NCI-H1436 treated with DMSO at 0.1 percent for 48 hours (cell line): ENCODE measurements at places on chromosomes 1 and 21.

GRCh38 chr1:64110924-64111777 lies 92.3 kb upstream of the UBE2U start:
- DNase-seq: no peak

- no peak for DNase-seq
These were observed 20.2 kb downstream of the CLIC4 start for GRCh38 chr1:24765308-24765988.

- no peak for DNase-seq
These were observed 41.3 kb upstream of the RUNX1 start for GRCh38 chr21:35090403-35090802.

DNA sequence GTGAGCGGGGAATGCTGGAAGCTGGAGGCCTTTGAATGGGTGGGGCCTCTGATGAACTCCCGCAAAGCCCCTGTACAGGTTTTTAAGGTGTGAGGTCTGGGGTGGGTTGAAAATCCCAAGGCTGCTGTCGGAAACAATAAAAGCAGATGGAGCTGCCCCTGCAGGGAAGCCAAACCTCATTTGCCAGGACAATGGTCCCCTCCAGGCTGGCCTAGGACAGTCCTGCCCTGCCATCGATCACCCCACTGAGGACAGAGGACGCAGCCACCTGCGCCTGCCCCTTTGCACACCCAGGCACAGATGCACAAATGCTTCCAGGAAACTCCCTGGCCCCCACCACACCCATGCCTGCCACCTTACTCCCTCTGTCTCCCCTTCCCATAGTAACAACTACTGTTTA lies 4.4 kb downstream of the DRAXIN start:
- no peak for DNase-seq

DNA sequence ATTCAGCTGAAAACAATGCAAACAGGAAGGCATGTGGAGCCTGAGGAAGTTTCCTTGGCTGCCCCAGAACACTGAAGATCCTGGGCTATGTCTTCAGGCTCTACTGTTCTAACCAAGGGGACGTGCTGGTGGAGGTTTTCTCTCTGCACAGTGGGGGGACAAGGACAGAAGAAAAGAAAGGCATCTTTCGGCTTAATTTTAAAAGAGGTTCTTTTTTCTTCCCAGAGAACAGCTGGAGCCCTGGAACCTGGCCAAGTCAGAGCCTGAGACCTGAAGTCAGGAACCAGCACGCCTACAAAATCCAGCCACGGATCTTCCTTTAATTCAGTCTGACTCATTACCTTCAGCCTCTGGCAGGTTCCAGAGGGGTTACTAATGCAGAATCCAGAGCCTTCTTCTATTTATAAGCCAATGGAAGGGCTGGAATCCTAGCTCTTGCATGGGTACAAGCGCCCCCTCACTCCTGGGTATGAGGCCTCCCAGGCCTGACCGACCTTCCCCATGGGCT lies 19.8 kb downstream of the CTNNBIP1 start:
- DNase-seq: no peak

DNA sequence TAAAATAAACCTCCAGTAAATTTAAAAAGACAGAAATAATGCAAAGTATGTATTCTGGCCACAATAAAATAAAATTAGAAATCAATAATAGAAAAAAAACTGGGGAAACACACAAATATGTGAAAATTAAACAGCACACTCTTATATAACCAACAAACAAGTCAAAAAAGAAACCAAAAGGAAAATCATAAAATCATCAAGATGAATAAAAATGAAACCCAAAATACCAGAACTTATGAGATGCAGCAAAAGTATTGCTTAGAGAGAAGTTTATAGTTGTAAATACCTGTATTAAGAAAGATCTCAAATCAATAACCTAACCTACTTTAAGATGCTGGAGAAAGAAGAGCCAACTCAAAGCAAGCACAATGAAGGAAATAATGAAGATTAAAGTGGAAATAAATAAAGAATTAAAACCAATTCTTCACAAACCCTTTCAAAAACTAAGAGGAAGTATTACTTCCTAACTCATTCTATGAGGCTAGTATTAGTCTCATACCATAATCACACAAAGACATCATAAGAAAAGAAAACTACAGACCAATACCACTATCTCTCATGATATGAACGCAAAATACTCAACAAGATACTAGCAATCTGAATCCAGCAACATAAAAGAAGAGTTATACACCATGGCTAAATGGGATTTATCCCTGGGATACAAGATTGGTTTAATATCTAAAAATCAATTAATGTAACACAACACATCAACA lies 6.4 kb upstream of the KRTAP10-3 start:
- no peak for DNase-seq

DNA sequence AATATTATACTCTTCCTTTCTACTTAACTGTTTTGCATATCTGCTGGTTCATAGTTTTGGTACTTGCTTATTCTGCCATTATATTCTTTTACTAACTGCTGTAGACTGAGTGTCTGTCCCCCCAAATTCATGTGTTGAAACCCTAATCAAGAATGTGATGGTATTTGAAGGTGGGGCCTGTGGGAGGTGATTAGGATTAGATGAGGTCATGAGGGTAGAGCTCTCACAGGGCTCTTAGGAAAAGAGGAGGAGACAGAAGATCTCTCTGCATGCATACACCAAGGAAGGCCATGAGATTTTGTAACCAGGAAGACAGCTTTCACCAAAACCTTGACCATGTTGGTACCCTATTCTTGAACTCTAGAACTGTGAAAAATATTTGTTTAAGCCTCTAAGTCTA lies 354.1 kb upstream of the B3GALT2 start:
- DNase-seq: no peak

DNA sequence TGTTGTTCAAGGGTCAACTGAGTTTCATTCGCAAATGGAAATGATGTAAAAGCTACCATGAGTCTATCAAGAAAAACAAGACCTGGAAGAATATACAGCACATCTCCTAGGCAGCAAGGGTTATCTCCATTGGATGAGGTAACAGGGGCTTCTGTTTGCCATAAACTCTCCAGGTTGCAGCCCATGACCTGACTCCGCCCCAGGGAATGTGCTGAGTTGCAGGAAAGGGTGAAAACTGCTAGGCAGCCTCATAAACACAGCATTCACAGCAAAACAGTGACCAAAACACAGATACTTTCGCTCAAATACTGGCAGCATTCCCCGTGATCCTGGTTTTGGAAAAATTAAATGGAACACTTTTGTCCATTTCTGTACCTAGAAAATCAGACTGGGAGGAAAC lies 20.2 kb upstream of the ACTA1 start:
- DNase-seq: no peak

- no peak for DNase-seq
These were observed 90.5 kb downstream of the LIPI start for GRCh38 chr21:14120091-14120734.

- DNase-seq: no peak
These were observed 7.5 kb downstream of the MPL start for GRCh38 chr1:43345120-43345519.

- DNase-seq: no peak
These were observed 84.1 kb downstream of the PGBD5 start for GRCh38 chr1:230342019-230342418.

DNA sequence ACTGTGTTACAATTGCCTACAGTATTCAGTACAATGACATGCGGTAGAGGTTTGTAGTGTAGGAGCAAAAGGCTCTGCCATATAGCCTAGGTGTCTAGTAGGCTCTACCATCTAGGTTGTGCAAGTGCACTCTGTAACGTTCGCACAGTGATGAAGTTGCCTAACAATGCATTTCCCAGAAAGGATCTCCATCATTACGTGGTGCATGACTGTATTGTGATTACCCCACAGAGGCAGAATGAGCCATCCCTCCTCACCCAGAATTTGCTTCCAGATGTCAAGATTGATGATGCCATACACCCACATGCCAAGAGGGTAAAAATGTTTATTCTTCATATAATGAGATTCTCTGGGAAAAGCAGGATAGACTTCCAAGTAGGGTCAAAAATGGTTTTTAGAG lies 199.3 kb upstream of the CTTNBP2NL start:
- DNase-seq: no peak

DNA sequence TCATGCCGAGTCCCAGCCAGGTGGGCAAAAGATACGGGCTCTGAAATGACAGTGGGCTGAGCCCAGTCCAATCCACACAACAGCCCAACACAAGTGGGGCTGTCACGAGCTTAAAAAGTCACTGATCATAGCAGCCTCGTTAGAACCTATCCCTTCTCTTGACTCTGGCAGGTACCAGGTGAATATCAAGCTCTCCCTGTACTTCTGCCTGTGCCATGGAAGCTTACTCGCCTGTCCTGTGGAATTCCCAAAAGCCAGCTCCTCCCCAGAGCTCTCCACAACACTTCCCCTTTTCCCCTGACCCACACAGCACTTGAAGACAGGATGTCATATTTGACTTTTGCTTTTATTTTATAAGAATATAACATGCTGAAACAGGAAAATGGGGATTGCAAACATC lies 5.9 kb downstream of the RGS16 start:
- no peak for DNase-seq

DNA sequence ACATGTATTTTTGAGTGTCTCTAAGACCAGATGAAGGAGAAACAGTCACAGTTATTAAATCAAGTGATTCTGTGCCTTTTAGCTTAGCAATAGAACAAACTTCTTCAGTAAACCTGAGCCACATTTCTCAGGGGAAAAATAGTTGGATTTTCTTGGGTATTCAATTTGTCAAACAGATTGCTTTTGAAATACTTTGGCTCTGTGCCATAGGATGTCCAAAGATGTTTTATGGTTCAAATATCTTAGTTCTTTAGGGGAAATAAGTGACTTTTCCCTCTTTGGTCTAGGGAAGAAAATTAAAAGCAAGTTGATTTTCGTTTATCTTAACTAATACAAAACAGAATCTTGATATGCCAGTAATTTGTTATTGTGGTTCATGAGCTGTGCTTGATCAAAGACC lies 125.9 kb downstream of the ATP5PO start:
- no peak for DNase-seq

- no peak for DNase-seq
These were observed 273.2 kb downstream of the NPHP4 start for GRCh38 chr1:5718831-5719632.

- DNase-seq: no peak
These were observed 119.0 kb downstream of the COQ8A start for GRCh38 chr1:227059076-227059475.

DNA sequence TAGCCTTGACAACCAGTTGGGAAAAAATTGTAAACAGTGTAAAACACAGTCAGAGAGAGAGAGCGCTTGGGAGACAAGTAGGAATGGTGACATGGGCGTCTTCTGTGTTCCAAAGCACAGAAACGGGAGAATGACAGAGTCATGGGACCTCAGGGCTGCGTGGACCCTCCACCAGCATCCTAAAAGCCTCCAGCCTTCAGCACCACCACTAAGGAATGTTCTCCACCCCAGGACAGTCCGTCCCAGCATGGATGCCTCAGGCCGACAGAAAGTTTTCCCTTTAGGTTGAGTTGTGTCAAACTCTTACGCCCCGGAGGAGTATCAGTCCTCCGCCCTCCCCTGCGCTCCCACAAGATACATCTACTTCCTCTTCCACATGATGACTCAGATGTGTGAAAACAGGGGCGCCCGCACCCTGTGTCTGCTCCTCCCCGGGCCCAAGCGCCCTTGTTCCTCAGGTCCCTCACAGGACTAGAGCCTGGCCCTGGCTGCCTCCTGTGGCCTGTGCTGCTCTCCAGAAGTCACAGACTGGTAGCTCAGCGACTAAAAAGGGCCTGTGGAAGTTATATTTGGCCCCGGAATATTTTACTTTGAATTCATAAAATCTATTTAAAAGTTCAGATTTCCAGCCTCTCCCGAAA lies 63.9 kb upstream of the EFHD2 start:
- DNase-seq: no peak

DNA sequence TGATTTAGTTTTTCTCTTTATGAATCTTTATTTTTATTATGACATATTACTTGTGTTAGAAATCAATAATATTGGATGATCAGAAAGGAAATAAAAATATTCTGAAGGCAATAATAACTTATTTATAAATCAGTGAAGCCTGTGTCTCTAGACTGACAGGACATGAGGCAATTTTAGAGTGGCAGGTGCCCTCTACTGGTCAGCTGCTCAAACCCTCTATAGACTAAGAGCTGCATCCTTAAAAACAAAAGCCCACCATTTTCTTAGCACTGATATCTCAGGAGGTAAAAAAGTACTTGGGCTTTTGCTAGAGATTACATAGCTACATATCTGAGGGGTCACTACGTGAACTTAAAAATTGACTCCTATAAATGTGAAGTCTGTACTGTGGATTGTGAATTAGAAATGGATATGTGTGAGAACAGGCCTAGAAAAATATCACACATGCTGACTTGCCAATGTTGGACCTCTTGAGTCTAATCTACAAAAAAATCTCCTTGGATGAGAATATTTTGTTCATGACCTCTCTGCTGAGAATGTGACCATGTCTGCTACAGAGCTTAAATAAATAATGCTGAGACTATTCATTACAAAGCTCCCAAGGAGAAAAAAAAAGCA lies 597.9 kb upstream of the ADAMTS5 start:
- no peak for DNase-seq

- no peak for DNase-seq
These were observed 13.7 kb upstream of the ZNF691 start for GRCh38 chr1:42832641-42833240.

DNA sequence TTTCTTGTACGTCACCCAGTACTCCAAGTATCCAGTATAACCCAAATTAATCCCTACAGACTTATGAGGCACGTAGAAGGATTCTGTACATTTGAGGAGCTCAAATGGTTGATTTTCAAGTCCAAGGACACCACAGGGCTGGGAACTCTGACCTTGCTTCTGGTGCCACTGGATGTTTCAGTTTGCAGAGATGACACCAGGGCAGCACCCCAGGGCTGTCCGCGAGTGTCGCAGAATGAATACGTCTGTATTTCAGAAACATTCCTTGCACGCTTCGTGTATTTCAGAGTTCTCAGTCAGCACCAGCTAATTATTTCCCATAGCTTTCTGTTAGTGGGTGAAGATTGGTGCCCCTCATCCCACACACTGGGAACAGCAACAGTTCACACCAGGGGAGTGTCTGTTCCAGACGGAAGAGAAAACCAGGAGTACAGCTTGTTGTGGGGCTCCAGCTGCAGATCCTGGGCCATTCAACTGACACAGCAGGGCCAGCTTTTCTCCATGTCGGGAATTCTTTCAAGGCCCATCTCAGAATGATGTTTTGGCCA lies 159.2 kb downstream of the RHOU start:
- no peak for DNase-seq

DNA sequence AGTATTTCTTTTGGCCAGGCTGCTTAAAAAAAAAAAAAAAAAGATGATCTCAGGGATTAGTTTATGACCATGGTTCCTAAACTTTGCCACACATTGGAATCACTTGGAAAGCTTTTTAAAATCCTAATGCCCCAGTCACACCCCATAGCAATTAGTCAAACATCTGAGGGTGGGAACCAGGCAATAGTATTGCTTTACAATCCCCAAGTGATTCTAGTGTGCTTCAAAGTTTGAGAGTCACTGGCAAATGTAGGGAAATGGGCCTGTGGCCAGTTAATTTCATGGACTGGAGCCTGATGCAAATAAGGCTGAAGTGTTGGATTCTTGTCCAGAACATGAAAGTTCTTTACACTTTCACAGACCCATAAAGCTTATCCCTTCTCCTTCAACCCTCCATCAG lies 374.6 kb upstream of the ESRRG start:
- no peak for DNase-seq
